Activated naive CD8-positive, alpha-beta T cell treated with anti-CD3 and anti-CD28 coated beads, Interleukin-2, amount 50 U/mL, for 16 hours (primary cell): ENCODE measurements at places on chromosomes 5 and 9.

- no peak for DNase-seq
Measured at GRCh38 chr5:179612577-179613459, 10.7 kb downstream of the HNRNPH1 start.

- no peak for DNase-seq
Measured at GRCh38 chr9:106797299-106797698, 65.7 kb upstream of the ZNF462 start.

GRCh38 chr5:169286572-169287300, 14.2 kb downstream of the SLIT3 start:
- DNase-seq, result no peak

GRCh38 chr5:166977911-166978422, 1313.5 kb upstream of the WWC1 start:
- no peak for DNase-seq

GRCh38 chr9:109381011-109381729, 60.3 kb upstream of the EPB41L4B start:
- no peak for DNase-seq

- DNase-seq, result no peak
Measured at GRCh38 chr5:77391240-77391765, 100.8 kb downstream of the WDR41 start.

GRCh38 chr5:130488252-130488651, 584.0 kb downstream of the CHSY3 start:
- DNase-seq, result no peak

GRCh38 chr9:126806336-126806735, 1.5 kb downstream of the ZBTB43 start:
- DNase-seq, result no peak

DNA sequence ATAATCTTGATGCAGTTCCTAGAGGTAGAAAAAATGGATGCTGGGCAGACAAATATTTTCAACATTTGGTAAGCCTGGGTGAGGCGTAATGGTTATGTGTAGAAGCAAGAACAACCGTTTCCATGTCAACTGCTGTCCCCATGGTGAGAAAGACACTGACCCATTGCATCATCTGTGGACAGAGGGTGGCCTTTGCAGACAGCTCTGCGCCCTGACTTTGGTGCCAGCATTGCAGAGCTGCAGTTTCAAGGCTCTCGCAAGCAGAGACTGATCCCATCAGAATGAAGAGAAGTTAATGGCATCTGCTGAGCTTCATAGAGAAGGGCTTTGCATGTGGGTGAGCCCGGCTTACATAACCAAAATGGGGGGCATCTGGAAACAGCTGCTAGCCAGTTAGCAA, 179.0 kb upstream of the ADRA1B start:
- DNase-seq, result no peak

DNA sequence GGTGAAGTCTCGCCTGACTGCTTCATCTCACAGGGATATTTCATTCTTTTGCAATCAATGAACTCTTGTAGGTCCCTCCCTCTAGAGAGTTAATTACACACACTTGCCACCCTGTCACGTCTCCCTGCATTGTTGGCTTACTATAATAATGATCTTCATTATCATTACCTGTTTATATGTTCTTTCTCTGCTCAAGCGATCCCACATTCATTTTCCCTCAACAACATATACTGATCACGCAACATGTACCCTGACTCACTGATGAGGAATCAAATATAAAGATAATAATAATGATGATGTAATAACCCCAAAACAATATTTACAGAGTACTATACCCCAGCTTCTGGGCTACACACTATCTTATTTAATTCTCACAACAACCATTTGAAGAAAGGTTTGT, 88.5 kb downstream of the FEM1C start:
- DNase-seq, result no peak

DNA sequence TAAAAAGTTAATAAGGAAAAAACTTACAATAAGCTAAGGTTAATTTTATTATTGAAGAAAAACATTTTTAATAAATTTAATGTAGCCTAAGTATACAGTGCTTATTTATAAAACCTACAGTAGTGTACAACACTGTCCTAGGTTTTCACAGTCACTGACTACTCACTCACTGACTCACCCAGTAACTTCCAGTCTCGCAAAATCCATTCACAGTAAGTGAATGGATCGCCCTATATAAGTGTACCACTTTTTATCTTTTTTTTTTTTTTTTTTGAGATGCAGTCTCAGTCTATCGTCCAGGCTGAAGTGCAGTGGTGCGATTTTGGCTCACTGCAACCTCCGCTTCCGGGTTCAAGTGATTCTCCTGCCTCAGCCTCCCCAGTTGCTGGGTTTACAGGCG, 47.7 kb downstream of the FNIP1 start:
- no peak for DNase-seq

GRCh38 chr9:17744786-17745185, 165.9 kb downstream of the SH3GL2 start:
- DNase-seq, result no peak

- no peak for DNase-seq
Measured at GRCh38 chr5:108193021-108193795, 188.7 kb downstream of the FBXL17 start.

GRCh38 chr5:145324767-145325479, 510.2 kb downstream of the PRELID2 start:
- no peak for DNase-seq

GRCh38 chr9:625613-626012, 215.9 kb upstream of the DMRT1 start:
- no peak for DNase-seq

GRCh38 chr5:102800427-102800826, 45.3 kb downstream of the PAM start:
- DNase-seq, result no peak

DNA sequence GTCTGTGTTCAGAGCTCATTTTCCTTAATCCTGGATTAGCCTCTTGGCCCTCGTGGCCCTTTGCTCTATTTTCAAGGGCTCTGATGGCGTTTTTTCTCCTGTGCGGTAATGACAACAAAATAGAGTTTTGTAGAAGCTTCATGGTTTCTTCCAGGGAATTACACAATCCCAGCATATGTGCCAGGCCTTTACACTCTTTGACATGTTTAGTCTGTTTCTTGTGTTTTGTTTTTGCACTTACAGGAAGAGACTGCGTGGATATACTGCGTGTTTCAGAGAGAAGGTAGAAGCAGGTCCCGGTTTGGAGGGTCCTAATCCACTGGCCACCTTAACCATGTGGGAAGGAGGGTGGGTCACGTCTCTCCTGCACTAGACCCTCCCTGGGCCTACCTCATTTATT, 400.2 kb upstream of the IRX4 start:
- no peak for DNase-seq

DNA sequence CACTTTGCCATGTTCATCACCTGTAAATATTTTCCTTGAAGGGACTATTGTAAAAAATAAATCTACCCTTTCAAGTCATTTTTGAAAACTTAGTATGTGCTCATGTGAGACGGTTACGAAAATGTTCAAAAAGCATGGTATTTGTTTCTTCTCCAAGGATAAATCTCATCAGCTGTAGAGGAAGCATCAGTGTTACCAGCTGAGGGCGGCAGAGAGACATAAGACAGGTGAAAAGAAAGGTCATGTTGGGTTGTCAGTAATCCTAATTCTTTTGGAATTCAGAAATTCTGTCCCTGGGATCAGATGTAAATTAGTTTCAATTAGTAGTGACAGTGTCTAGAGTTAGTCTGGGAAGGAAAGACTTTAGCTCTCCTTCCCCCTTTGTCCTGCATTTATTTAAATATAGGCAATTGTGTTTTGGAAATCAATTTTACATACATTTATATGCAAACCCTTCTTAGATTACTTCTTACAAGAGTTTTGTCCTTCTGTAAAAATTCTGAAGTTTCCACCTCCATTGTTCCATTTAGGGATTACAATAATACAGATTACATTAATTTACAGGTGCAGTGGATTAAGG, 791.9 kb upstream of the CDH6 start:
- DNase-seq, result no peak

DNA sequence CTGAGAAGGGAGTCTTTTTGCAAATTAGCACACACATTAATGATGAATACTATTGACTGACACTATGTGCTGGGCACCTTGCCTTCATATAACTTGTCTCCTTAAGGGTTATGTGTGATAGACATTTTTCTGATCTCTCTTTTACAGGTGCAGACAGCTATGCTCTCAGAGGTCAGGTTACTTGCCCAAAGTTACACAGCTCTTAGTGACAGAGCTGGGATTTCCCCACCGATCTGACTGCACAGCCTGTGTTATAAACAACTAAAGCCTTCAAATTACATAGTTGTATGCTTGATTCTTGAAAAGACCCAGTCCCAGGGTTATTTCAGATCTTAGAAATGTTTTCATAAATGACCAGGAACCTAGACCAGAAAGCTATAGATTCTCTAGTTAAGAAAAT, 462.7 kb downstream of the EBF1 start:
- no peak for DNase-seq

- no peak for DNase-seq
Measured at GRCh38 chr5:149063896-149064478, 1.1 kb upstream of the SH3TC2 start.

DNA sequence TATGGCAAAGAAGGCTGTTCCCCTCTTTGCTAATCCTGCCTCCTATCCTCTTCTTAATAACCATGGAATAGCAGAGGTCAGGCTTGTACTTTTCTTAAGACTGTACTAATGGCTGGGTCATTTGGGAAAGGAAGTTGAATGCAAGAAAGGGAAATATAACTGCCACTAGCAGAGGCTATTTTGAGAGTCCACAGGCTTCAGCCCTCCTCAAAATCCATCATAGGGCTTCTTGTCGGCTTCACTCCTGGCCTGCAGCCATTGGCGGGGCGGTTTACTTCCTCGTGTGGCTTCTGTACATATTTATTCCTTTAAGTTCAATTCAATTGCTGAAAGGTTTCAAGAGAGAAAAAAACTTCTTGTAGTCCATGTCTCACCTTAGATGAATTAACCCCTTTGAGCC, 2.8 kb upstream of the PARP8 start:
- no peak for DNase-seq

DNA sequence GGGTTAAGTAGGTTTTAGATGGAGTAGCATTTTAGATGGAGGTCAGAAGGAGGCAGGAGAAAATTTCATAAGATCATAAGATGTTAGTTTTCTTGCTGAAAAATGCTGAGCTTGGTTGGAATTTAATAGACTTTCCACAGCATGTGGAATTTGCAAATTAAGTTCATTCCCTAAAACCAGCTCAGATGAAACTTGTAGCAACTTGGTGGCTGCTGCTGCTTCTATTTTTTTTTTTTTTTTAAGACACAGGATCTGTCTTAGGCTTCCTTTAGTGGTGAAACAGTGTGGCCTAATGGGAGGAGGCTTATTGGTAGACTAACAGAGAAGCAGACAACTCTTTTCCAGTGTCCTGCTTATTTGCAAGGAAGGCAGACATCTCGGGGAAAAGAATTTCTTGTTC, 154.5 kb downstream of the AOPEP start:
- DNase-seq, result no peak

GRCh38 chr5:9034649-9035048, 511.2 kb downstream of the SEMA5A start:
- DNase-seq, result no peak

GRCh38 chr5:141973871-141974595, 5.1 kb downstream of the RNF14 start:
- DNase-seq, result no peak

GRCh38 chr5:53256746-53257145, 147.2 kb upstream of the MOCS2 start:
- no peak for DNase-seq

GRCh38 chr5:179410291-179411160, 65.3 kb upstream of the ADAMTS2 start:
- no peak for DNase-seq

- DNase-seq, result no peak
Measured at GRCh38 chr5:109652096-109652495, 37.6 kb upstream of the MAN2A1 start.

DNA sequence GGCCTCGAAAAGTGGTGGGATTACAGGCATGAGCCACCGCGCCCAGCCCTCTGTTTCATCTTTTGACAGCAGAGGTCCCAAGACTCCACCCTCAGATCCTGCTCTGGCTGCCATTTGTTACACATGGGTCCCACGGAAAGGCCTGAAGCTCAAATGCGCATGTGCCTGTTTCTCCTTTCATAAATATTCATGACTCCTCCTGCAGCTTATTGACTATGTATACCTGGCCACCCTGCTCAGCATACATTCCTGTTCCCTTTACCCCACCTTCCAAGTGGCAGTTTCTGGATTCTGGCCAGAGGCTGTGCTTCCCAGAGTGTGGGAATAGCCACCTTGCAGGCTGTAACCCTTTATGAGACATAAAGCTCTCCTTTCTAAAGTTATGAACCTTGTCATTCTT, 46.5 kb downstream of the AUH start:
- DNase-seq, result no peak

DNA sequence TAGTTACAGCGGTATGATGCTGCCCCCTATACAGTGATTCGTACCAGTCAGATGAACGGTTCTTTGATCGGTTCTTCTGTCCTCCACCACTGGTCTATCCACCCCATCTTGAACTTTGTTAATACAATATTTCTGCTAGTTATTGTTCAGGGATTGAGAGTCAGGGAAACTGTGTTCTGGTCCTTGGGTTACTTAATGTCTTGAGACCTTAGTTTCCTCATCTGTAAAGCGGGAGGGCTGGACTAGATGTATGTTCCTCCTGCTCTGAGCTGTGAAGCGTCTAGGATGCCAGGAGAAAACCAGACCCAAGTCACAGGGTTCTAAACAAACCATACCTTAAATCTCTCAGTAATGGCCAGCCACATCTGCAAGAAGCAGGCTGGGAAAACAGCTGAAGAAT, 1.4 kb upstream of the PIP5K1B start:
- DNase-seq, result no peak

DNA sequence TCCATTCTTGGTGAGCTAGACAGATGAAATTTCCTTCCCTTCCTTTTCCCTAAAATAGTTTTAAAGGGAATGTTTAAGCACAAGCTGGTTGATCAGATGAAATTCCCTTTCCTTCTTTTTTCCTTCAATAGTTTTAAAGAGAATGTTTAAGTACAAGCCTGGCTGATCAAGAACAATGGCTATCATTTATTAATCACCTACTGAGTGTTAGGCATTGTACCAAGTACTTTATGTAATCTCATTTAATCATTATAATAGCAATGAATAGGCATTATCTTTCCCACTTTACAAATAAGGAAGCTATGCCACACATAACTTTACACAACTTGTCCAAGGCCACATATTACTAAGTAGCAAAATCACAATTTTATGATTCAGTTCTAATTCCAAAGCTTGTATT, 152.0 kb upstream of the ACOT12 start:
- DNase-seq, result no peak

- DNase-seq, result no peak
Measured at GRCh38 chr5:93101661-93102060, 479.4 kb downstream of the NR2F1-AS1 start.

GRCh38 chr9:134146774-134147493, 11.1 kb downstream of the WDR5 start:
- no peak for DNase-seq
